ENCODE measurements at places on chromosomes 6 and 20.

DNA sequence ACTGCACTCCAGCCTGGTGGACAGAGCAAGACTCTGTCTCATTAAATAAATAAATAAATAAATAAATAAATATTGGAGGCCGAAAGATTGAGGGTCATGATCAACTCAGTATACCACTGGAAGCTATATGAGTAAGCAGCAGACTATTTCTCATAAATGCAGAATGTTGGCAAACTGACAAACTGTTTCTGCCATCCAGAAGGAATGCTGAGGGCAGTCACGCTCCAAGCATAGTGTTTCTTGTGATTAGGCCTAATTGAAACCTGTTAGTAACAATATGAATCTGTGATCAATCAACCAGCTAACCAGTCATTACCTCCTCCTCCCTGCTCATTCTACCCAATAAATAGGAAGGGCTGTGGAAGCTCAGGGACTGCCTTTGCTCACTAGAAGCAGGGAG, 15.2 kb upstream of the KCNK15 start:
- DNase-seq, result no peak

GRCh38 chr6:54899986-54900385, 53.4 kb downstream of the FAM83B start:
- no peak for DNase-seq

GRCh38 chr6:10460096-10460495, 45.2 kb upstream of the TFAP2A start:
- no peak for DNase-seq

DNA sequence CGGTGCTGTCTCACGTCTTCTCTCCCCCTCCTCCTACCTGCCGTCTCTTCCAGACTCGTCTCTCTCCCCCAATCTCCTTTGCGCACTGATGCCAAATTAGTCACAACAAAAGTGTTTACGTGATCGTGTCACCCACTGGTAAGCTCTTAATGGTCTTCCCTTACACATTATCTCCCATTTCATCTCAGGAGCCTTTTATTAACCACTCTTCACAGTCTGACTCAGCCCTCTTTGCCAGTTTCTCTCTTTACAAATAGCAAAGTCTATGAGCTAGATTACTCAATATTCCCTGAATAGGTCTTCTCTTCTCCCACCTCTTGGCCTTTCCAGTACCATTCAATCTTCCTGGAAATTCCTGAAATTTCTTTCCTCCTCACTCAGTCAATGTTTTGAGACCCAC, 247.0 kb downstream of the ESR1 start:
- no peak for DNase-seq

DNA sequence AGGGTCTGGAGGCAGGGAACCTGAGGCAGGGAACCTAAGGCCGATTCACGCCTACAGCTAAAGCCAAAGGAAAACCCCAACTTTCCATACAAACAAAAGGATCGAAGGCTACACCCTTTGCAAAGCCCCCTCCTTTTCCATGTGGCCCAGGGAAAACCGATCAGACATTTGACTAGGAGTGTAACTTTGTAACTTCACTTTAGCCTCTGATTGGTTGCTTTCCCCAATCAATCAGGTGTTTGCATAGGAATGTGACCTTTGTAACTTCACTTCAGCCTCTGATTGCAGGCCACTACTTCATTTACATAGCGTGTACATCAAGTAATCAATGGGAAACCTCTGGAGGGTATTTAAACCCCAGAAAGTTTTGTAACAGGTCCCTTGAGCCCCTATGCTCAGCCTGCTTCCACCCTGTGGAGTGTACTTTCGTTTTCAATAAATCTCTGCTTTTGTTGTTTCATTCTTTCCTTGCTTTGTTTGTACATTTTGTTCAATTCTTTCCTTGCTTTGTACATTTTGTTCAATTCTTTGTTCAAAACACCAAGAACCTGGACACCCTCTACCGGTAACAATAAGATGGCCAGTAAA, 43.3 kb downstream of the CHD6 start:
- no peak for DNase-seq

DNA sequence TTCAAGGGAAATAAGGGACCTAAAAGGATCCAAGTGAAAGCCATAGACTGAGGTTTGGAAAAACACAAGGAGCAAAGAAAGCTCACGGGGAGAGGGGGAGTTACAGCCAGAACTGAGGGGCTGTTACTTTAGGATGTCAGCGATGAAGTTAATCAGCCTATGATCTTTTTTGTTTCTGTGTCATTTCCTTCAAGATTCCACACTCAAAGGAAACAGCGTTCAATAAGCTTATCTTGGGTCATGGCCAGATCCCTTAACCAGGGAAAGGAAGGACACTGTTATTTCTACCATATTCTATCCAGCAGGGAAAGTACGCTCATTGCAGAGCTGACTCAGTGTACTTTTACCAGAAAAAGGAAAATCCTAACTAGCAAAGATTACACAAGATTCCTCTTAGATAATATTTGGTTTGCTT, 132.8 kb downstream of the PFDN4 start:
- DNase-seq, result peak; percentile 70

GRCh38 chr6:128425856-128426255, 94.5 kb downstream of the PTPRK start:
- DNase-seq, result no peak

DNA sequence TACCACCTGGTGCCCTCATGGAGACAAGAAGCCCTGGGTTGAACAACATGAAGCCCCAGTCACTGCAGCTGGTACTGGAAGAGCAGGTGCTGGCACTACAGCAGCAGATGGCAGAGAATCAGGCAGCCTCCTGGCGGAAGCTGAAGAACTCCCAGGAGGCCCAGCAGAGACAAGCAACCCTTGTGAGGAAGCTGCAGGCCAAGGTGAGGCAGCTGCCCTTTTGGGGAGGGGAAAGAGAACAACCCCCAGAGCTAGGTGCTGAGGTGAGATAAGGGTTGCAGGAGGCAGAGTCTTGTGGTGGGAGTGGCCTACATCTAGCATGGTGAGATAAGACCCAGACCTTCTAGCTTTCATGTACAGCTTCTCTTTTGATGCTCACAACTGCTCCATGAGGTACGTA, 7.0 kb downstream of the CEP250 start:
- DNase-seq, result no peak

DNA sequence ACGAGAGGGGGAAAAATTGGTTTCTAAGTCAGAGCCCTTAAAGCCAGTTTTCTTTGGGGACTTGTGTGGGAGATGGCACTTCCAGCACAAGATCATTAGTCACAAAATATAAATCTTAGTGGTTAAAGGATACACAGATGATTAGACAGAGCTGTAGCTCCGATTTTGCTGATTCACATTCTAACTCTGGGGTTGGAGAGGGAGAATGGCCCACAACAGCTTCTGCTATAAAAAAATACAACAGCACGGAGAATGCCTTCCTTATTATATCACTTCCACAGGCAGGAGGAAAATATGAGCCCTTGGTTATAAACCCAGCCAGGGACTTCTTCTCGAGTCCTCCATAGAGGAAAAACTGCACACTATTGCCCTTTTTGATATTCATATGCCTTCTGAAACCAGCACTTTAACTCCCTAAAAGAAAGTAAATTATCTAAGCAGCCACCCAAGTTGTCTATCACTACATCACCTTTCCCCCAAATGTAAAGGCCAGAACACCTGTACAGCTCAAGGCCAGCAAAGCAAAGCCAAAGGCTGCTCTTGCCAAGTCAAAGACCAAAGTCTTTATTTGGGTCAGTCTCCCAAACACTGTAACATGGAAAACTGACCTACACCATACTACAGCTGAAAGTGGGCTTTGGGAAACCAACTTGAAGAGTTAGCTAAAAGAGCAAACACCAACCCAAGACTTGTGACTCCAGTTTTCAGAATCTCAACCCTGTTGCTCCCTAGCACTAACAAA, 10.4 kb downstream of the MRPL14 start:
- no peak for DNase-seq

- DNase-seq, result no peak
Measured at GRCh38 chr6:43940071-43940392, 170.0 kb downstream of the VEGFA start.

GRCh38 chr20:25484224-25484846, 76.9 kb downstream of the GINS1 start:
- no peak for DNase-seq

DNA sequence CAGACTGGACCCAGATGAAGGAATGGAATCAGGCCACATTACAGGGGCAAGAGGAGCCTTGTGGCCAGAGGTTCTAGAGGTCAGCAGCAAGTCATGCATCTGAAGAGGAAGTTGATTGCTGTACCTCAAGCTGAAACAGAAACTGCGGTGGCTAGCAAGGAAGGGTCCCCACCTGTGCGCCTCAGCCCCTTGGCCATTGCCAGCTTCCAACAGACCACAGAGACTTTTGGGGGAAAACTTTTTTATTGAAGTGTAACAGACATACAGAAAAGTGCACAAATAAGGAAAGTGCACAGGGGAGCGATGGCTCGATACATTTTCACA, 26.8 kb upstream of the SLC9A8 start:
- no peak for DNase-seq

GRCh38 chr20:23048283-23049200, 930 bp downstream of the THBD start:
- DNase-seq, result peak; percentile 74

DNA sequence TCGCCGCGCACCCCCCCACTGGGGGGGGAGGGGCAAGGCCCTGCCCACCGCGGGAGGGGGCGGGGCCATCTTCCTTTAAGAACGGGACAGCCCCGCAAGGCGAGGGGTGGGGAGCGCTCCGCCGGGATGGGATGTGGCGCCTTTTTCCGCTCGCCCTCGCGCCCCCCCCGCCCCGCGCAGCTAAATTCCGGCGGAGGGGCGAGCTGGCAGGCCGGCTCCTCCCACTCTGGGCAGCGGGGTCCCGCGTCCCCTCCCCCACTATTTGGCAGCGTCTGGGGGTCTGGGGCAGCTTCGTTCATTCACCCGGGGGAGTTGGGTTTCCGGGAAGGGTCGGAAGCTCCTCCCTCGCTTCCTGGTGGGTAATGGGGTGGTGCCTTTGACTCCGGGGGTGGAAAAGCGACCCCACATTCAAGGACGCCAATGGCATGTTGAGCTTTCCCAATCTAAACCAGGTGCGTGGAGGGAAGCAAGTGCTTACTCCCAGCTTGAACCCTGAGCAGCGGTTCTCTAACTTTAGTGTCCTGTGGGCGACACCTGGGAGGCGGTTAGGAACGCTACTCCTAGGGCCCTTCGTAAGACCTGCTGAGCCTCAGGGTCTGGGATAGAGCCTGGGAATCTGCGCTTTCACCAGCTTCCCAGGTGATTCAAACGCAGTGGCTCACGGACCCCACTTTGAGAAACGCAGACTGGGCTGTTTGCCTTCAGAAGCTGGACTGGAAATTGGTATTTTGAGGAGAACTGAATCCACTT, 927 bp downstream of the ASXL1 start:
- peak; percentile 51 for DNase-seq

DNA sequence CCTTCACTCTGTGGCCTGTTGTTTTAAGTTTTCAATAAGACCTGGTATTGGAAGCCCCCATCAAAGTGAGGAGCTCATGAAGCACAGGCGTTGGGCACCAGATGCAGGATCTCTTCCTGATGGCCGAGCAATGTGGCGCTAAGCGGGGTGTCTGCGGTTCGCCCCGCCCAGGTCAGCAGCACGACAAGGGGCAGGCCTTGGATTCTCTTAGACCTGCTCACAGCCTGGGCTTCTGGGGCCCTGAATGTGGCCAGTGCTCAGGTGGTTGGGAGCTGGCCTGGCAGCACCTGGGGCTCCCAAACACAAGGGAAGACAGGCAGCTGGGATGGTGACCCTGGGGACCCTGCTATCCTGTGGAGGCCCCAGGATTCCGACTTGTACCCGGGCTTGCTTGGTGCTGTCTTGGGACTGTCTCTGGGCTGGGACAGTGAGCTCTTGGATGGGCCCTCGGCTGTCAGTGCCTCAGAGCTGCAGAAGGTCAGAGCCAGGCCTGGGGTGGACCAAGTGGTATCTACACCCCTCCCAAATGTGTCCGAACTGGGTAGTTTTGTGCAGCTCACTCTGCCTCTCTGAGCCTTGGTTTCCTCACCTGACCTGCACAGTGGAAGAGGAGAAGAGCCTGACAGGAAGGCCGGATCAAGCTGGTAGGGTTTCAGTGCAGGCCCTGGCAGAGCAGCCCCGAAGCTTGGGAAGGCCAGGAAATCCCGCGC, 69.1 kb downstream of the PHACTR3 start:
- no peak for DNase-seq

- no peak for DNase-seq
Measured at GRCh38 chr6:20236344-20236743, 24.1 kb upstream of the MBOAT1 start.

DNA sequence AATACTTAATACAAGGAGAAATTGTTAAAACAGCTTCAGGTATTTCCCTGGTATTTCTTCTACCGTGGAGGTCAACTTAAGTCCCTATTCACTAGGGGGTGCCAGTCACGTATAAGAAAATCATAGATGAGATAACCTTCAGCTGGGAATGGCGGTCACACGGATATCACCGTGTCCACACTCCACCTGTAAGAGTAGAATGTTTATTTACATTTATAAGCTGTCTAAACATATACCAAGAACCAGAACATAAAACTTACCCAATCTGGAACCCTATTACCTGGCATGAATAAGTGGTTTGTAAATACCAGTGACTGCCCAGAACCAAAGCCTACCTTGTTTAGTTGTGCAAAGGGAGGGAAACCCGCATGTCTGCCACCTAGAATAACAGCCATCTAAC, 1.9 kb upstream of the ELOVL4 start:
- DNase-seq, result peak; percentile 65

- no peak for DNase-seq
Measured at GRCh38 chr20:51735728-51736600, 32.2 kb downstream of the ATP9A start.

DNA sequence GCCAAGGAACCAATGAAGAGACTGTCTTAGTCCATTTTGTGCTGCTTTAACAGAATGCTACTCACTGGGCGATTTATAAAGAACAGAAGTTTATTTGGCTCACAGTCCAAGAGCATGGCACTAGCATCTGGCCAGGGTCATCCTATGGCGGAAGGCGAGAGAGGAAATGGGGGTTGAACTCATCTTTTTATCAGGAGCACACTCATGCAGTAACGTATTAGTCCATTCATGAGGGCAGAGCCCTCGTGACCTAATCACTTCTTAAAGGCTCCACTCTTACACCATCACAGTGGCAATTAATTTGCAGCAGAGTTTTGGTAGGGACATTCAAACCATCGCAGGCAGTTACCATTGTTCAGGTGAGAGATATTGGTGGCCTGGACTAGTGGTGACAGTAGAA, 8.5 kb downstream of the ARFGEF2 start:
- DNase-seq, result peak; percentile 69

DNA sequence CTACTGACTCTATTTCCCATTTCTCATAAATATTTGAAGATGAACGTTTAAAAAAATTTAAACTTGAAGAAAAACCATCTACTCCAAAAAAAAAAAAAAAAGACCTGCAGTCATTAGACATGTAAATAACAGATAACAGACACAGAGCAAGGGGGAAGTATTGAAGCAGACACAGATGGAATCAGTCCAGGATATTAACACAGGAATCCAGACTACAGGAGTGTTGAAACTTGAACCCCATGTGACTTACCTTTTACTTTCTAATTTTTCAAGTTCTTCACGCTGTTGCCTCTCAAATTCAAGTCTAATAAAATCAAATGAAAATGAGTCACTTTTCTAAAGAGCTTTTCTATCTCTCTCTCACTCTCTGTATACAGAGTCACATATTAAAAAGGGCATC, 191.8 kb downstream of the KIF16B start:
- no peak for DNase-seq

- no peak for DNase-seq
Measured at GRCh38 chr6:165834613-165835259, 171.7 kb upstream of the PDE10A start.
